ENCODE measurements at places on chromosomes 3 and 15.

- no peak for DNase-seq
These were observed 7.0 kb upstream of the TM4SF18 start for GRCh38 chr3:149340310-149340933.

DNA sequence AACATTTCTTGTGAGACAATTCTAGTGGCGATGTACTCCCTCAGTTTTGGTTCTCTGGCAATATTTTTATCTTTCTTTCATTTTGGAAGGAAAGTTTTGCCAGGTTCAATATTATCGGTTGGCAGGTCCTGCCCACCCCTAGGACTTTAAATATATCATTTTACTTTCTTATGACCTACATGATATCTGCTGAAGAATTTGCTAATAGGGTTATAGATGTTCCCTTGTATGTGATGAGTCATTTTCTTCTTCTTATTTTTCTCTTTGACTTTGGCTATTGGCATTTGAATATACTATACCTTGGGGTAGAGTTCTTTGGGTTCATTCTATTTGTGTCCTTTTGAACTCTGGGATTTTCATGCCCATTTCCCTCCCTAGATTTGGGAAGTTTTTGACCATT is 89.7 kb downstream of the GMNC start:
- DNase-seq, result no peak

GRCh38 chr15:62553911-62554563 is 389.0 kb upstream of the C2CD4B start:
- DNase-seq, result no peak

DNA sequence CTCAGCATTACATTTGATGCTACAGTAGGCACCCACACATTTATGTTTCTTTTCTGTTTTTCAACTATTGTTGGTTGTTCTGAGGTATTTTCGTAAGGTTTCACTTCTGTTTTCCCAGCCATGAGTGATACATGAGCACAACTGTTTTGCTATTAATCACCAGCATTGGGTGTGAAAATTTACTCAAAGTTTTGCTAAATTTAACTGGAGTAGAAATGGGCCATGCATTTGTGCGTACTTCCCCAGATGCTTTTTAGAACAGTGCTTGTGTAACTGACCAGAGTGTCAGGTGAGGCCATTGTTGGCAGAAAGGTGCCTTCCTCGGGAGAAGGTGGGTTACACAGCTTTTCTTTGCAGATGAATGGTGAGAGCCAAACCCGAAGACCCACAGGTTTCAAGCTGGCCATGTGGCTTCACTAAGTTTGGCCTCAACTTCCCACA is 70.4 kb downstream of the ST6GAL1 start:
- no peak for DNase-seq

DNA sequence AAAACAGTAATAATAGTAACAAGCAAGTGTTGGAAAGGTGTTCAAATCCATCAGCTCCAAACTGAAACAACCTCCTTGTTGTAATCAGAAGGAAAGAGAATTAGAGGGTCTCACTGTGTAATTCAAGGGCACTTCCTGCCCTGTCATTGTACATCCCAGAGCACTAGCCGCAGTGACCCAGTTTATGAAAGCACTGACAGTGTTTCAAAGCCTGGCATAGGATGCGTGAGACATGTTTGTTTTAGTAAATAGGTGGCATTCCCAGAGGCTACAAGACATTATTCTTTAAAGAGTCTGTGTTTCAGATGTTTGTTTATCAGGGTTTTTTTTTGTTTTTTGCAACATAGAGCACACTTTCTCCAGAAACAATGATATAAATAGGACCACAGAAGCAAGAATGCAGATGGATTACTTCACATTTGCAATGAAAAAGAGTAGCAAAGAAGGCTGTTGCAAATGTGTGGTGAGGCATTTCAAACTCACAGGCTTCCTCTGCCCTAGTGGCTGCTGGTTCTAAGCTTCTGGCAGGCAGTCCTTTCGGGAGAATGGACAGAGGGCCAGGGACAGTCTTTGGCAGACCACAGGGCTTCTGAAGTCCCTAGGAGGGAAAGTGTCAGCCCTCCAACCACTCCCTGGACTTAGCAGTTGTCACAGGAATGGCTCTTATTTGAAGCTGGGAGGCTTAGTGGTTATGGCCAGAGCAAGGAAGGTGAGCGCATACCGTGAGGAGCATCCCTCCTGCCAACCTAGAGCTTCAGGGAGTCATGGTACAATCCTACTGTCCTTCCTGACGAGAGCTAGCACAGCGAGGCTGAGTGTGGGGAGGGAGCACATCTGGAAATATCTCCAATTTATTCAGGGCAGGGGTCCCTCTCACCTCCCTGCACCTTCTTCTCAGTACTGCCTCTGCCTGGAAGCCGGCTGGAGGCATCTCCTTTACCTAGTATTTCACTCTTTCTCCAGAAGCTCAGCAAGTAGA is 31.4 kb upstream of the TIPARP start:
- DNase-seq, result no peak

- no peak for DNase-seq
These were observed 52.6 kb downstream of the MTHFS start for GRCh38 chr15:79844221-79844620.

Measured in left lung (tissue), 14 donors.